ENCODE measurements at places on chromosomes 12 and 14.

GRCh38 chr14:93318927-93319326 is 13.9 kb downstream of the BTBD7 start:
- peak; percentile 55 for DNase-seq

GRCh38 chr14:61537563-61538463 is 157.5 kb upstream of the HIF1A start:
- peak; percentile 98 for DNase-seq

DNA sequence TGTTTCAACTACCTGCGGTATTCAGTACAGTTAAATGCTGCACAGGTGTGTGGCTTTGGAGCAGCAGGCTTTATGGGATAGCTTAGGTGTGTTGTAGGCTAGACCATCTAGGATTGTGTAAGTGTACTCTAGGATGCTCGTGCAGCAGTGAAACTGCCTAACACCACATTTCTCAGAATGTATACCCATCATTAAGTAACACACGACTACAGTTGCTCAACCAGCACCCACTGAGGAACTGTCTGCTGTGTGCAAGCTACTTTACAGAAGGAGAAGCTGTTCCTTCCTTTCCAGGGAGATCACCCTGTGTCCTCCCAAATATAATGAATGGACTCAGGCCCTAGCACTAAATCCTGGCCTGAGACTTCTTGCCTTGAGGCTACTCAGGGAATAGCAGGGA is 94.8 kb downstream of the SLC24A4 start:
- no peak for DNase-seq

DNA sequence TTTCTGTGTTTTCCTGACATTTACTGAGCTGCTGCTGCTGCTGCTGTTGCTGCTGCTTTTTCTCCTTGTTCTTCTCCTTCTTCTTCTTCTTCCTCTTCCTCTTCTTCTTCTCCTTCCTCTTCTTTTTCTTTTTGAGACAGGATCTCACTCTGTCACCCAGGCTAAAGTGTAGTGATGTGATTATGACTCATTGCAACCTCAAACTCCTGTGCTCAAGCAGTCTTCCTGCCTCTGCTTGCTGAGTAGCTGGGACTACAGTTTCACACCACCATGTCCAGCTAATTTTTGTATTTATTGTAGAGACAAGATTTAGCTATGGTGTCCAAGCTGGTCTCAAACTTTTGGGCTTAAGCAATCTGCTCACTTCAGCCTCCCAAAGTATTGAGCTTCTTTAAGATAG is 95.8 kb downstream of the TMTC3 start:
- DNase-seq: no peak

- DNase-seq: no peak
These were observed 59.9 kb downstream of the SLC6A12 start for GRCh38 chr12:154058-154457.

GRCh38 chr12:49461221-49461620 is 77.6 kb upstream of the KCNH3 start:
- no peak for DNase-seq

DNA sequence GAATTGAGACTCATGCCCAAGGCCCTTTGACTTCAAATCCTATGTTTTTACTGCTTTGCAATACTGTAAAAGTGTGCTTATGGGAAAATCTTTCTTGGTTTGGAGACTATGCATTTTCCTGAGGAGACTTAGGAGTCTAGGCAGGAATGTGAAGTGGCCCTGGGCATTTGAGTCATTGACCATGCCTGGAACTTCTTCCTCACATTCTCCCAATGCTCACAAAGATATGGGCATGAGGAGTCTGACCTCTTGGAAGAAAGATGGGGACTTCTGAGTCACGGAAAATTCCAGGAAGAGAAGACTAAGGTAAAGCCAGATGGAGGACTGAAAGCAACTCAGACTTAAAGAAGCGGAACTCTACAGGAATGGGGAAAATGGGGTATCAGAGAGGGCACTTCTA is 38.2 kb upstream of the ZNF641 start:
- no peak for DNase-seq

DNA sequence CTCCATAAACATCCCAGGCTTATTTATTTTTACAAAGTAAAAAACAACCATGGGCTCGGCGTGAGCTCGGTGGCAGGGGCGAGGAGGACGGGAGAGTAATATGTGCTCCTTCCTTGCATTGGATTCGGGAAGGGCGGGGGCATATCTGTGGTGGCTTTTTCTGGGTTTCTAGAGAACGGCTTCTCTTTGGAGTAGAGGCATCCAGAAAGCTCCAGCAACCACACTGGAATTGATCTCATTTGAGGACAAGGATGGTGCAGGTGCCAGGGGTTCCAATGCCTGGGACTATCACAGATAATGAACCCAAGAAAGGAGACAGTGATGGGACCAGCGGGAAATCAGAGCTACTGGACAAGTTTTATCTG is 18.9 kb downstream of the ADGRD1 start:
- DNase-seq: no peak

GRCh38 chr14:70567791-70568190 is 32.7 kb downstream of the MED6 start:
- no peak for DNase-seq

GRCh38 chr12:131617596-131618302 is 93.1 kb upstream of the SFSWAP start:
- DNase-seq: no peak

GRCh38 chr12:110577864-110578693 is 5.0 kb downstream of the PPTC7 start:
- no peak for DNase-seq

DNA sequence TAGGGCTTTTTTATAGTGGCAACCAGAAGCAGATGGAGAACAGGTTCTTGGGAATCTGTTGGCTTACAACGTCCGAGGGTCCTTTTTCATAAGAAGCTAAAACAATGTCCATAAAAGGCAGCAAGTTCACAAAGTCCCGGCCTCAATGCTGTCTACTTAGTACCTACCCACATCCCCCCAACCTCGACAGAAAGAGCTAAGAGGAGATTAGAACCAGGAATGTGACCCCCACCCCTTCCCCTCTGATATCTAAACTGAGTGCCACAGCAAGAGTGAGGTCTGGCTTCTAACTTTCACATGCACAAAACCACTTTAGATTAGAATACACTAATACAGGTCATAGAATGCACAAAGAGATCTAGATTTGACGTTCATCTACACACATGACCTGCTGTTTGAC is 4.5 kb downstream of the DPF3 start:
- DNase-seq: no peak

GRCh38 chr14:74459289-74459946 is 33.4 kb upstream of the SYNDIG1L start:
- DNase-seq: no peak

DNA sequence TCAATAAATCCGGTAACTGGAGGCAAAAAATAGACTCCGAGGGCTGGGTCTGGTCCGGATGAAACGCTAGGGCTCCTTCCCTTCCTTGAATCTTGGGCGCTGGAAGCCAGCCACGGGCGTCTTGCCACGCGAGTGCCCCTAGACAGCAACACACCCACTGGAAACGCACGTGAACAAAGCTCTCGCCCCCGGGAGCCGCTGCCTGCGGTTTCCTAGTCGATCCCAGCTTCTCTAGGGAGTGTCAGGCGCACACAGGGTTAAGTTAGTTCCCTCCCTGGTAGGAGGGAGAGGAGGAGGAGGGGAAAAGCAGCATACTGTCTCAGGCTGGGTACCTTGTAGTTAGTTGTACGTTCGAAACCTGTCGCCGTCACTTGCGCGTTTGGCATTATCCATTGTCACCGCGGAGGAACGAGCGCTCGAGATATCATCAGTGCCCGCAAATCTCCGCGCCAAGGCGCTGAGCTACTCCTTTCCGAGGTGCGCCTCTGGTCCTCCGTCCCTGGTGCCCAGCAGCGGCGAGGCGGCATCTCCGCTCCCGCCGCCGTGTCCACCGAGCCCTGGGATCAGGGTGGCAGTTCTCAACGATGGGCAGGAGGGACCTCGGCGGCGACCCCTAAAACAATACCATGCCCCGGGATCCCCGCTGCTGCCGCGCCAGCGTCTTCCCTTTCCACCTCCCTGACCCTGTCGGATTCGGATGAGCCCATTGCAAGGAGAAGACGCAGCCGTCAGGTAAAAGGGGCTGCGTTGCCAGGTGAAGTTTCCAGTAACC is at the start of gene FLRT2:
TSS of gene FLRT2 (plus strand) at position 342 of the 772 bp plus-strand sequence. CDS start 91,371 bp downstream, outside the sequence.
- DNase-seq: no peak

- DNase-seq: peak; percentile 51
These were observed 5.1 kb downstream of the COX14 start for GRCh38 chr12:50117057-50117622.

DNA sequence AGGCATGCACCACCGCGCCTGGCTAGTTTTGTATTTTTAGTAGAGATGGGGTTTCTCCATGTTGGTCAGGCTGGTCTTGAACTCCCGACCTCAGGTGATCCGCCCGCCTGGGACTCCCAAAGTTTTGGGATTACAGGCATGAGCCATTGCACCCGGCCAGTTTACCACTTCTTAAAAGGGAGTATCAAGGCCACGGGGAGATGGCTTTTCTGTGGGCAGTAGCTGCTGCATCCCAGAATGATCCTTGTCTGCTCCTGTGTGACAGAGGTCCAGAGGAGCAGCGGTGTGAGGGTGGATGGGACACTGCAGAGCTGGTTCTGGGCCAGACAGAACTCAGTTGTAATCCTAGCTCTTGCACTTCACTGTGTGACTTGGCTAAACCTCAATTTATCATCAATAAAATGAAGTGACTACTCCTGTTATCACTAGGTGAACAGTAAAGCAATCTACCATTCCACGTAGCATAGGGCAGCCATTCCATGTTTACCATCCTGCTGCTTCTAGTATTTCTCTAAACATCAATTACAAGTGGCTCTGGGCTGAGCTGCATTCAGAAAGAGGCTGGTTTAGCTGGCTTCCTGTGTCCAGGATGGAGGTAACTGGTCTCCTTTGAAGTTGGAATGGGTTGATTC is 3.0 kb upstream of the NPFF start:
- DNase-seq: no peak

DNA sequence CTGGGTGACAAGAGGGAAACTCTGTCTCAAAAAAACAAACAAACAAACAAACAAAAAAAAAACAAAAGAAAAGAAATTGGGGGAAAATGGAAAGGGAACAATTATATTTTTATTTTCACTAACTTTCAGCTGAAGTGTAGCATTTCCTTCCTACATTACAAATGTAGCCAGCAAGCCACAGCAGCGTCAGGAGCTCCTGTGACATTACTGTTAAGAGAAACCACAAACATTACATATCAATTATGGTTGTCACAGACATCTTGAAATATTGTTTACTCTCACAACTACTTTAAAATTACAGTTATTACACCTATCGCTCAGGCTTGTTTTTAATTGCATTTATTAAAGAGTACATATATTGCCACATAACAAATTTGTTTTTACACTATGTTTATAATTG is 49.8 kb upstream of the SLC24A4 start:
- no peak for DNase-seq

DNA sequence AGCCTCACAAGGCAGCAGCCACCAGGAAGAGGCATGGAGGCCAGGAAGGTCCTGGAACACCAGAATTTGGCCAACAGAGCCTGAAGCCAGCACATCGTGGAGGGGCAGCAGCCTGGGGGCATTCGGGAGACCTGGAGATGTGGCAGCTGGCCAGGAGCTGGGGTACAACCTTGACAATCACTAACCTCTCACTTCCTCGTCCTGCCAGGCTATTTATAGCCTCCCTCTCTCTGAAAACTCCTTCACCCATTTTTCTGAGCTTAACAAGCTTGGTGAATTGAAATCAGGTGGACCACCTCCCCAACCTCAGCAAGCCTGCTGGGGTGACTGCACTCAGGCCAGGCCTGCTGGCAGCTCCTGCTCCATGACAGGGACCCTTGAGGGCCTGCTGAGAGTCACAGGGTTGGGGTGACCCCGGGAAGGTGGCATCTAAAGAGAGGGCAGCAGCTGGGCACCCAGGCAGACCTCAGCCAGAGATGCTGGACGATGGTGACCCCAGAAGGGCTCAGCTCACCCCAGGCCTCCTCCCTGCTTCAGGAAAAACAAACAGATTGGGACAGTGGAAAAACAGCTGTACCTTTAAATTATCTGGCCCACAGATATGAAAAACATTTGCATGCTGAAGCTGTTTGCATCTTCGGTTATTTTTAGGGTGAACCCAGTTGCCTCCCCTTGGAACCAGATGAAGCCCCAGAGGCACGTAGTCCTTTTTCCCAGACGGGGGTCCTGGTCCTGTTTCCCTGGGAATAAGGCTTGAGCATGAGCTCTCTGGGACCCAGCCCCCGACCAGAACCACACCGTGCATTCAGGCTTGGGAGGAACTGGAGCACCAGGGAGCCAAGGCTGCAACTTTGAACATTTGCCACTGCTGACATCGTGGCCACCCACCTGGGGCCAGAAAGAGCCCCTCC is 67.0 kb downstream of the PITPNM2 start:
- DNase-seq: no peak

- DNase-seq: no peak
These were observed 2.6 kb downstream of the WSCD2 start for GRCh38 chr12:108131657-108132126.

DNA sequence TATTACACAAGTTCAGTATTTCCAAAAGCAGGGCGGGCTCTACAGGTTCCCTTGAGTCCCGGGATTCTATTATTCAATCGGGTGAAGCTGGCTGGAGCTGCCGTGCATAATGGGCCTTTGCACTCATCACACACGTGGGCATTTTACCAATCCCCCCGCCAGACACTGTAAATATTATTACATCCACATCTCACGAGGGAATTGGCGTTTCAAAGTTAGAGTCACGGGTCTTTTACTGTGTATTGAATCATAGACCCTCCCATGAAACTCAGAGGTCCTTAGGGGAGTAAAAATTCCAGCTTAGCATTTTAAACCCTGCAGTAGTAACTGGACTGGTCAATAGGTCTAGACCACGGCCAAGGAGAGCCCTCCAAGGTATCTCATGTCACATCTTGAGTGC is 70.3 kb downstream of the MAP1LC3B2 start:
- no peak for DNase-seq

- DNase-seq: no peak
These were observed 18.4 kb downstream of the SETD3 start for GRCh38 chr14:99462210-99462609.
